Germinal center (tissue), 1 donor: ENCODE measurements at places on chromosomes 7 and 10.

DNA sequence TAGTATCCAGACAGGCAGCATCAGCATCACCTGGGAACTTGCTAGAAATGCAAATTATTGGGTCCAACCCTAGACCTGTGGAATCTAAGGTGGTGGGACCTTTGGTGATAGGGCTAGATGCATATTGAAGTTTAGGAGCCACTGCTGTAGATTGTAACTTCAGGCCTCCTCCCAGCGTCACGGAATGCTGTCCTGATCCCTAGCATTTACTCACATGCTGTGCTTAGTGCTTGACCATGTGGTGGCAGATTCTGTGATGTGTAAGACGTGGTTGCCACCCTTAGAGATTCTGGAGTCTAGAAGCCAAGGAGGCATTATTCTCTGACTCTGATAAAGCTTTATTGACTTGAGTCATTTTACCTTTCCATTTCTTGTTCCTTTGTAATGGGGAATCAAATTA is 13.5 kb downstream of the AHR start:
- DNase-seq = no peak

- no peak for DNase-seq
Measured at GRCh38 chr7:99027241-99027640, 116.7 kb downstream of the SMURF1 start.

- no peak for DNase-seq
Measured at GRCh38 chr10:15459218-15459617, 88.1 kb upstream of the FAM171A1 start.

- DNase-seq = no peak
Measured at GRCh38 chr10:48454302-48455054, 148.0 kb downstream of the MAPK8 start.

DNA sequence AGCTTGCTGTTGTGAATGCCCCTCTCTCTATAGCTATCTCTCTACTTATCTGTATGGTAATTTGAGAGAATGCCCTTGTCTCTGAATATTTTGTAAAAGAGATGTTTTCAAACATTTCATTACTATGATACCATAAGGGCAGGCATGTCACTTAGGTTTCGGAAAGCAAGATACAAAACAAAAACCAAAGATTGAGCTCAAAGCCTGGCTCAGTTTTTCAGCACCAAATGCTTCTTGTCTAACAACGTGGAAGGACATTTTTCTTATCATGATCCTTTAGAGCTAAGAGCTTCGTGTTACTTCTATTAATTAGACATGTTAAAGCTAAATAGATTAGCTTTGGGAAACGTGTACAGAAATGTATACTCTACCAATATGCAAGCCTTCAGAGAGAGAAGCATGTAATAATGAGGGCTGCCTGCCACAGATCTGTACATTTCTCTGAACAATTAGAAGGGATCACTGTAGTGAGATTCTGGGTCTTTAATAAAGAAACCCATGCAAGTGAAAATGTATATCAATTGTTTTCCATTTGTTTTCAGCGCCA is 148.9 kb downstream of the ARID5B start:
- no peak for DNase-seq

DNA sequence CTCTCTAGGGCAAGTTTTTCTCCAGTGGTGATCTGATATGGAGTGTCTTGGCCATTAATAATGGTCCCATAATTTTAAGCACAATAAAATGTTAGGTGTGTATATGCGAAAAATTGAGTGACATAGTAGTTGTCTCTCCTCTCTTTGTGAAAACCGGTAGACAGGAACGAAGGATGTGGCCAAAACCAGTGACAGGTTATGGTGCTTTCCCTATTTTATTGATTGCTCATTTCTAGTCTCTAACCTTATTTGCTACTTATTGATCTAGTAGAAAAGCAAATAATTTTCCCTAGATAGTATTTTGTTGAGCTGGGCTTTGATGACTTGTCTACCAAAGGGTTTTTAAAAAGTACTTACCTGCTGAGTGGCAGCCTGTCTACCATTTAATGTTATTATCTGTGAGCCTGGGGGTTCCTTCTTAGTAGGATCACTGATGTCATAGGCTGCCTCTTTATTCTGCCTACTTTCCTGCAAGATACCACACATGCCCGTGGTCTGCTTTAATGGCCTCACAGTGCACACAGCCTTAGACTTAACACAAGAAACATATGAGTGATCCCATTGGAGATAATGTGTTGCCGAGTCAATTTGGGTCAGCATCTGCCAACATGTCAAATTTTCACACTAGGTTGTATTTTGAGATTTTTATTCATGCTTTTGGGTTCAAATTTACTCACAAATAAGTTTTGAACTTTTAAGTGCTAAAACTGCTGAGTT is 100.0 kb downstream of the AUTS2 start:
- no peak for DNase-seq

DNA sequence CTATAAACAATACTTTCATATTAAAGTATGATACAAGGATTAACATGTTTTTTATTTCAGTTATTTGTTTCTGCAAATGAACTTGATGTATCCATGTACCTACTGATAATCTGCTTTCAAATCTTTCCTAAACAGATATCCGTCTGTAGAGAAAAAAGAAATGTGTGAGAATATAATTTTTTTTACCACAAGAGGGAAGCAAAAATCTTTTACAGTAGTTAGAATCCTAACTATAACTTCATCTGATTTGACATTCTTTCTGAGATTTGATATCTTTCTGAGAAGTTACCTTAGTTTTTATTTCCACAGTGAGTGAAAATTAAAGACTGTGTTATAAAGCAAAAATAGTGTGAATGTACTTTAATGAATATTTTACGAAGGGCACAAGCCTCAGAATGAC is 203.9 kb upstream of the PCLO start:
- DNase-seq = no peak

DNA sequence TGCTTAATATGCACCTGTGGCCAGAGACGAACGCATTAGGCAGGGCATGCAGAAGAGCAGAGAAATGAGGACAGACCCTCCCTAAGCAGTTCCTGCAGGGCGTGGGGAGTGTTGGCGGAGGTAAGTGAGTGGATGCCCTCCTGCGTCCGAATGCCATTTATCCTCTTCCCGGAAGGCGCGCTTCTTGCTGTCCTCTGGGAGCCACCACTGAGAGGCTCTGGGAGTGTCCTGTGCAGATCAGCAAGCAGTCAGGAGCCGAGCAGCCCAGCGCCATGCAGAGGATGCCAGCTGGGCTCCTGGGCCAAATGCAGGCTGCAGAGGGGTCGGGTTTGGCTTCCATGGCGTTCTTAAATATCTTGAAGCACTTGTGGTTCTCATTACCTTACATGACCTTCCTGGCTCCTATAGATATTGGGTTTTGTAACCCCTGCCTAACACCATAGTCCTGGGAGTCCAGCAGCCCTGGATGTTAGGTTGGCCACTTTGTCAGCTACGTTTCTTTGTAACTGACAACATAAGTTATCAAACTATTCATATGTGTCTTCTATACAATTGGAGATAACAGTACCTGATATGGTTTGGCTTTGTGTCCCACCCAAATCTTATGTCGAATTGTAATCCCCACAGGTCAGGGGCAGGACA is 30.0 kb upstream of the SLIT1 start:
- no peak for DNase-seq

GRCh38 chr7:51275532-51275931 is 41.1 kb downstream of the COBL start:
- DNase-seq = no peak

GRCh38 chr7:150994141-150994837 is 3.5 kb downstream of the NOS3 start:
- no peak for DNase-seq

DNA sequence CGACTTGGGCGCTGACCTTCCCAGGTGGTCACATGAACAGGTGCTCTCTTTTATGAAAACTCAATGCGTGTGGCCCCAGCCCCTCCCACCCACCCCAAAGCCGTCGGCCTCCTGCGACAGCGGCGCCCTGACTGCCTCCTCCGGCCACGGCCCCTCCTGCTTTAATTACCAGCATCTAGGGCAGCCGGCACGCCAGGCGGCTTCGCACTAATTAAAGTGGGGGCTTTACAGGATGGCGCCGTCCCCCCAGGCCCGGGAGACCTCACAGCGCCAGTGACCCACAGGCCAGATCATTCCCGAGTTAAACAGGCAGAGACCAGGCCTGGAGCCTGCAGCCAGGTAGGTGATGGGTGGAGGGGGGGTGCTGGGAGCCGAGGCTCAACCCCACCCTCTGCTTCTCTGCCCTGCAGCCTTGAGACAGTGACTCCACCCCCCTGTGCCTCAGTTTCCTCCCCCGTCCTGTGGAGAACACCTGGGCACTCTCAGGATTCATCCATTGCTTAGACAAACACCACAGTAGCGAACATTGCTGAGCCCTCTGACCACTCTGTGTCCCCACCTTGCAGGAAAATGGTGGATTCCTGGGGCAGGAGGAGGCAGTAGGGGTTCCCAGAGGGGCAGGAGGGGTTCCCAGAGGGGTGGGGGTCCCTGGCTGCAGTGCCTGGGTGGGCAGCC is 100.8 kb downstream of the MICALL2 start:
- no peak for DNase-seq

DNA sequence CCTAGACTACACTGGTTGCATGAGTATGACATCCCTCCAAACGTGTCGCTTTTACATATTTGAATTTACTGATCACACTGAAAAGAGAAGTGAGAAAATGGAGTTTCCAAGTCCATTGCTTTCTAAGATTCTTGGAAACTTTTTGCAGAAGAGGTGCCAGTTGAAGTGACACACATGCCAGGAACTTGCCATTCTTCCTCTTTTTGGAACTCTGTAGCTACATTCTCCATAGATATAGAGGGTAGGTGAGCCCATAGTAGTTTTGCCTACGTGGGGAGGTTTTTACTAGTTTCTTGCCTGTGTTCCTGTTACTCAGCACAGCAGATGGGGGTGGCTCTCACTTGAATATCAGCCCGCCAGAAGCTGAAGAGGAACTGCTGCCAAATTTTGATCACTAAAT is 286.6 kb upstream of the NRP1 start:
- no peak for DNase-seq

- DNase-seq = no peak
Measured at GRCh38 chr10:16811765-16812164, 5.5 kb downstream of the RSU1 start.

- no peak for DNase-seq
Measured at GRCh38 chr7:138755331-138755747, 42.5 kb upstream of the TMEM213 start.

DNA sequence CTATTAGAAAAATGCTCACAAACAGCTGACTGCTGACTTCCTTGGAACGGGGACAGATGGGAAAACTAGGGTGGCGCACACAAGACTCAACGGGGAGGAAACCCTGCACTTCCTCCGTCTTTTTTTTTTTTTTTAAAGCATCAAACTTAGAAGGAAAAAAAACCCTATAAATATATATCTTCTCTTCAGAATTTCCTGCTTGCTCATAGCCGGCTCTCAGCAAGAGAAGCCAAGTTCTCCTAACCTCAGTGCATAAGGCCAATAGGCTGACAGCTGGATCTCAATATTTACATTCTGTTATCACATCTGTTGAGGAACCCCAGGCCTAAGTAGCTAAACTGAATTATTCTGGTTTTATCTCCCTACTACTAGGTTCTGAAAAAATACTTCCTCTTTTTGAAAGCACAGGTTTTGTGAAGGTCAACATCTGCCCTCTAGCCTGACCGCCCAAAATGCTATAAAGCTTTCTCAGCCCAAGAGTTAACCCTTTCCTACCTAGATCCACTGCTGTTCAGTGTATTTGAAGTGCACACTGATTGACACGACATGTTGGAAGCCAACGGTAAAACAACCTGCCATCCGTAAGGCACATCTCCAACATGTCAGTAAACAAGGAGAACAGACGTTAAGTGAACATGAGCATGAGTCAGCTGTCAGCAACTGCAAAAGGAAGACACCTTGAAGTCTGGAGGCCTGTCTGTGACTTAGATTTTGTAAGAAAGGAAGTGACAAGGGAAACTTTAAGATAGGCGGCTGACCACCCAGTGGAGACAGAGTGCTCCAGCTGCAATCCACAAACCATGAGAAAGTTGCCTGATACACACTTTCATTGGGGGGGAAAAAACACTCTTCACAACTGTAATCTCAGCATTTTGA is 83.8 kb downstream of the EBLN1 start:
- DNase-seq = no peak

- DNase-seq = no peak
Measured at GRCh38 chr7:5481241-5482019, 57.8 kb upstream of the TNRC18 start.

DNA sequence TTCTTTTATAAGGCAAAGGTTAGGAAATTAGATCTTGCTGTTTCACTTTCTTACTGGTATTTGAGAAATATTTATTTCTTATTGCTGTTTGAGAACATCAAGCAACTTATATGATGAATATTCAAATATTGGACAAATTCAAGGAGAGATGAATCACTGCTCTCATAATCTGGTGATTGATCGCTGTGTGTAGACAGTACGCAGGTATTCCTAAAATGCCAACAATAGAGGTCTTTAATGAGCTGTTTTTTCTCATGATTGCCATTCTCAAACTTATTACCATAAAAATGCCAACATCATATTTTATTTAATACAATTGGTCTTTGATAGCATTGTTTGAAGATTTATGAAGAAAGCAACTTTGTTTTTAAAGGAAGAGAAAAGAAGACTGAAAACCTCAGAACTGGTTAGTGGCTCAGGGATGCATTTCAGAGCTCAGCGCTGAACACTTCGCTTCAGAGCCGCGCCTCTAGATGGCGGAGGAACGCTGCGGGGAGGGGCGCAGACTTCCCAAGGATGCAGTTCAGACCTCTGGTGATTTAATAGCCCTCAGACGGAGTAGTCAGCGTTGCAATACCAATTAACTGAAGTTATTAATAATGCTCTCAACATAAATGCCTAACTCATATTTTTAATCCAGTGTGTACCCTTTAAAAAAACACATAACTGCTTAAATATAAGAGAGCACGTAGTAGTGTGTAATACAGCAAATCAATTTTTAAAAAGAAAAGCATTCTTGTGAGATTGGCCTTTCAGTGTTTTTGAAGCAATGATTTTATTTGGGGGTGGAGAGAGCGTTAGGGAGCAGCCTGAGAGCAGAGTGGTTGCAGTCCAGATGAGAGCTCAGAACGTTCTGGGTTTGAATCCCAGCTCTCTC is 38.5 kb upstream of the STEAP4 start:
- no peak for DNase-seq

GRCh38 chr7:16921644-16922257 is 40.0 kb upstream of the AGR3 start:
- no peak for DNase-seq

GRCh38 chr10:104505521-104506042 is 135.5 kb upstream of the SORCS3 start:
- no peak for DNase-seq

- no peak for DNase-seq
Measured at GRCh38 chr7:105027176-105027853, 13.3 kb downstream of the KMT2E start.

- DNase-seq = no peak
Measured at GRCh38 chr10:104074505-104074904, 11.2 kb downstream of the COL17A1 start.

DNA sequence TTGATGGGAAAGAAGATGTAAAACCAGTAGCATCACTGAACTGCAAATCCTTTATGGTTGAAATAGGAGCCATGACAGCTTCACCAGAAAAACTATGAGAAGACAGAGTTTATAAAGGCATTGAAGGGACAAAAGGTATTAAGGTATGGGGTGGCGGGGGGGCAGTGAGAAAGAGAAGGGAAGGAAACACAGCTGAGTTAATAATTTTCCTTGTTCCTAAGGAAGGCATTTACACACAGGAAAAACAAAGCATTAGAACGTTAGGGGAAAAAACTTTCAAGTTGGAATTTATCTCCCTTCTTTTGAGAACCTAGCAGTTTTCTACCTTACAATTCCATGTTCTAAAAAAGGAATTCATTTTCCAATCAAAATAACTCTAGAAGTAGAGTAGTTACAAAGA is 4.4 kb downstream of the LARP4B start:
- no peak for DNase-seq
